ENCODE measurements at places on chromosomes 2 and 18.

DNA sequence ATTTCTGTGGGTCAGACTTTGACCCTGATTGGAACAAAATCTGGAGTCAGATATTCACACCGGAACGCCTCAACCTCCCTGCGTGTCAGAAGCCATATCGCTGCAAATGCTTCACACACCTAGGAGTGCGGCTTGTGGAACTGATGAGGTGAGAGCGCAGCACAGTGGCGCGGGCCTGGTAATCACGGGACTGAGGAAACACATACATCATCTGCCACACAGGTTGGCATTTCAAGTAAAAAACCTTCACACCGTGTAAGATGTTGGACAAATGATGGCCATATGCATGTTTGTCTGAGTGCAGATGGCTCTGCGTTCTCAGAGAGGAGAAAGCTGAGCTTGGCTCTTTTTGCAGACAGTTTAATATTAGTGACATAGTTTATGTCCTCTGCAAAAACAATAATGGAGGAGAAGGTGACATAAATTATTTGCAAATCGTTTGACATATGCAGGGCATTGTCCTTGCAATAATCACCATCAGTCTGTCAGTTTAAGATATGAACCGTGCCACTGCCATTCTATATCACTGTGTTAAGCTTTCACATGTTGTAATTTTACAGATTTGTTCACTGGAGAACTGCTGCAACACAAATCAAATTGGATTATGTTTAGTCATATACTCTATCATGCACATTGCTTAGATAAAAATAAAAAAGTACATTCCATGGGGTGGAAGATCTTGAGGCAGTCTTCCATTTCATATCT is 101.4 kb downstream of the MTX2 start:
- no peaks in the 10 kb centered on the region for H3K27me3 ChIP-seq
- H3K27ac ChIP-seq: no peak overlapping the region
- H3K4me3 ChIP-seq: no peak overlapping the region
- no peaks in the 10 kb centered on the region for H3K36me3 ChIP-seq

- H3K4me1 ChIP-seq: no peaks in the 10 kb centered on the region
- DNase-seq: no peak
- peaks cover 100% of the 10 kb centered on the region for H3K27me3 ChIP-seq
- no peak overlapping the region for H3K4me3 ChIP-seq
These were observed 2.8 kb upstream of the RAX start for GRCh38 chr18:59276047-59276446.

- no peaks in the 10 kb centered on the region for H3K4me1 ChIP-seq
- H3K27ac ChIP-seq: no peak overlapping the region
- H3K27me3 ChIP-seq: no peaks in the 10 kb centered on the region
These were observed 166.4 kb upstream of the MSH6 start for GRCh38 chr2:47616506-47616905.

DNA sequence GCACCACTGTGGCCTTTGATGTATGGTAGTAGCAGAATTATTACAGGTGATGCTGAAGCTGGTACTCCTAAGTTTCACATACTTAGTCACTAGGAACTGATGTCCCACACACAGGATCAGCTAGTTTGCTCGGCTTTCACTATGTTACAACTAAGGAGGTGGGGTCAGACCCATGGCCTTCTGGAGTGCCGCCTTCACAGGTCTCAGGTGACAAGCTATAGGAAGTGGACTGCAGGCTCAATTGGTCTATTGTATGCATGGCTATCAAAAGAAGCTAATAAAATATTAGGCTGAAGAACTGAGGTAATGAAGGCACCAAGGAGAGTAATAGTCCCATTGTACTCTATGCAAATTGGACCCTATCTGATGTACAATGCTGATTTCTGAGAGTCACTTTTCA is 170.6 kb downstream of the DLGAP1 start:
- DNase-seq: no peak
- no peaks in the 10 kb centered on the region for H3K4me1 ChIP-seq
- no peaks in the 10 kb centered on the region for H3K36me3 ChIP-seq

Measured in RWPE2 (cell line).